ENCODE measurements at places on chromosomes 12 and 14.

- no peak for DNase-seq
These were observed 140.2 kb downstream of the STXBP6 start for GRCh38 chr14:24909523-24910302.

- DNase-seq, result no peak
These were observed 24.5 kb upstream of the COL2A1 start for GRCh38 chr12:48028541-48029431.

DNA sequence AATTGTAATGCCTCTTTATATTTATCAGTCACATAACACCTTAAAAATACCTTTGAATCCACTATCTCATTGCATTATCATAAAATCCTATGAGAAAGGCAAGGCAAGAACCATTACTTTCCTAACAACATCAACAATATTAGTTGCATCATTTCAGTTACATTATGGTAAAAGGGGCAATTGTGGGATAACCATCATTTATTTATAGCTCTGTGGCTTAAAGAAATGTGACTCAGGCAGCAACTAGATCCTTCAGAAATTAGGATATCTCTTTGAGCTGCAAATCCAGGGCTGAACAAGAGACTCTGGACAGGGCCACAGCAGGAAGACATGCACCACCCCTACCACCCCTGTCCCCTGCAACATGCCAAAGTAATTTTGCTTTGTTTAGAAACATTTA is 36.4 kb downstream of the EPS8 start:
- DNase-seq, result no peak

GRCh38 chr14:37932008-37932407 is 275.7 kb upstream of the SSTR1 start:
- no peak for DNase-seq

DNA sequence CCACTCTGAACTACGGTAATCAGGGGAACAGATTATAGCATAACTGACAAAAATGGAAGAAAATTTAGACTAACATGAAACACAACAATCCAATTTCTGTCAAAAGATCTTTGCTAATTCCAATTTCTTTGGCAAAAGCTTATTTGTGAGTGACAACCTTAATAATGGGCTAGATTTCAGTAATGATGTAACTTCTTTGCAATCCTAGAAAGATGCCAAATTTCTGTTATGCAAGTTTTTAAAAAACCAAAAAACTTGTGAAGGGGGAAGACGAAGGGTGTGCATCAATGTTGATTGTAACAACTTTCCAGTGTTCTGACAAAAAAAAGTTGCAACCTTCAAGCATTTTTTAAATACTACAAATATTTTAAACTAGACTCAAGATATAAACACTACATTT is 59.9 kb downstream of the DICER1 start:
- no peak for DNase-seq

Data from activated naive CD8-positive, alpha-beta T cell treated with anti-CD3 and anti-CD28 coated beads for 36 hours (primary cell).